Activated CD8-positive, alpha-beta T cell treated with anti-CD3 and anti-CD28 coated beads for 36 hours (primary cell): ENCODE measurements at places on chromosomes 3 and 15. TPM values are rescaled to one million over a fixed set of nuclear protein-coding genes. Genes with fewer than 3 reads are reported as not detected.

- DNase-seq: no peak
Observed at GRCh38 chr3:61841111-61841845, 279.9 kb downstream of the PTPRG start.

DNA sequence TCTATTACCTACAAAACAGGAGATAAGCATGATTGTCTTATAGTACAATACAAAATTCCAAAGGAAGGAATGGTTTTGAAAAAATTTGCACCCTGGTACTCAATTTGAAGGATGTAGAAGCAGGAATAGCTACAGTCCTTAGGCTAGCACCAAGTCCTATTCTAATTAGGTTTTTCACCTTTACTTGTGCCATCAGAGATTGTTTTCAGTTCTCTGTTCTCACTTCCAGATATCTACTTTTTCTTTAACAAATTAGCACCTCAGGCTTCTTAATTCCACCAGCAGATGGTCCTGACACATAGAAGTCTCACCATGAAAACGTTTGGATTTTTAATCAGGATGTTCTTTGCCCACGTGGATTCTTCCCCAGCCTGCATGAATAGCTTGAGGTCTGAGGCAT is 43.8 kb downstream of the IL5RA start:
- no peak for DNase-seq

NR2E3 gene
- total RNA-seq: not detected

- no peak for DNase-seq
Observed at GRCh38 chr15:89828281-89829145, 13.9 kb upstream of the ANPEP start.

HYAL1 gene
- total RNA-seq: not detected

GPR156 gene
- not detected for total RNA-seq

GRCh38 chr3:126208606-126209256 is 28.3 kb upstream of the ALDH1L1 start:
- no peak for DNase-seq

PAQR9 gene
- not detected for total RNA-seq

- no peak for DNase-seq
Observed at GRCh38 chr15:62606376-62607113, 436.0 kb upstream of the TPM1 start.

GRCh38 chr15:37086521-37086920 is 13.8 kb downstream of the MEIS2 start:
- DNase-seq: no peak

DNA sequence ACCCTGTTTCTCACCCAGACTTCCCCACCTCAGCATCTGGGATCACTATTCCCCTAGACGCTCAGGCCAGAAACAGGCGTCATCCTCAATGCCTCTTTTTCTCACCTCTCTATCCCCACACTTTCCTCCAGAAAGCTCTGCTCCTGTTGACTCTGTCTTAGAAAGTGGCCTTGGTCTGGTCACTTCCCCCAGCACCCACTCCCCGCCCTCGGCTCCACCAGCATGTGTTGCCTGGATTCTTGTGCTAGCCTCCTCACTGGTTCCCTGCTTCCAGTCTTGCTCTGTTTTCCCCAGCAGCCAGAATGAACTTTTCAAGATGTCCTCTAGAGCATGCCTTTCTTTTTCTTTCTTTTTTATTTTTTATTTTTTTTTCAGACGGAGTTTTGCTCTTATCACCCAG is 39.7 kb upstream of the ESYT3 start:
- DNase-seq: no peak

STRA6 gene
- total RNA-seq: 0.51 TPM

GRCh38 chr3:174439331-174440252 is 419.5 kb upstream of the NAALADL2 start:
- no peak for DNase-seq

- DNase-seq: no peak
Observed at GRCh38 chr3:46412786-46413298, 5.8 kb downstream of the CCRL2 start.

DNA sequence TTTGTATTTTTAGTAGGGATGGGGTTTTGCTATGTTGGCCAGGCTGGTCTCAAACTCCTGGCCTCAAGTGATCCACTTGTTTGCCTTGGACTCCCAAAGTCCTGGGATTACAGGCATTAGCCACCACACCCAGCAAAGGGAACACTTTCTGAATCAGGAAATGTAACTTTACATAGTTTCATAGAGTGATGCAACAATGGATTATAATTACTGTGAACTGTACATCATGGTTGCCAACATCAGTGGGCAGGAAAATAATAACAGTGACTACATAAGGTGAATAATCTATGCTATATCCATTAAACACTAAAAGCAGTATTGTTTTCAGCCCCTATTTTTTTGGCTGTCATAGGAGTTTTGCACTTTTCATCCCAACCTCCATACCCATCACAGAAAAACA is 5.0 kb upstream of the KPNA1 start:
- DNase-seq: no peak

GRCh38 chr3:75272691-75273090 is 391.4 kb upstream of the FRG2C start:
- no peak for DNase-seq

- no peak for DNase-seq
Observed at GRCh38 chr15:98063871-98064270, 103.4 kb downstream of the ARRDC4 start.

GRCh38 chr15:35393398-35393797 is 152.6 kb downstream of the DPH6 start:
- no peak for DNase-seq

GRCh38 chr15:29142129-29142747 is 127.4 kb downstream of the NSMCE3 start:
- DNase-seq: no peak

DNA sequence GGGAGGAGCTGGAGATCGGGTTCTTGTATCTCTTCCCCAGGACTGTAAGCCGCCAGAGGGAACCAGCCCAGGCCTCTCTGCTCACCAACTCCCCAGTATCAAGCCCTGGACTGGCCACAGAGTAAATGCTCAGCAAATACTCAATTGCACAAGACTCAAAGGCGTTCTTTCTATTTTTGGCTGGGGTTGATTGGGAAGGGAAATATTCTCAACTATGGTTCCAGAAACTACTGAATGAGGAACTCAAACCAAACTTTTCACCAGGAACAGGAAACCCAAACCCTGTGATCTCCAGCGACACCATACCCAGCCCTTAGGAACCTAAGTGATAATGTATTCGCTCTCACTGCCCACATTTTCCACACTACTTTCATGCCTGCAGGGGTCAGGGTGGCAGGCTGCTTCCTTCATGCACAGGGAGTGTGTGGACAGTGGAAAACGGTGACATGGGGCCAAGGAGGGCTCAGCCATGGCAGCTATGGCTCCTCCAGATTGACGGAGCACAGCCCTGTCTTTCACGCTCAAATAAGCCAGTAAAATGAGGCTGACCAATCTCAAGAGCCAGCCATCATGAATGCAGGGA is 124.7 kb upstream of the RAD18 start:
- DNase-seq: no peak

UNC45A gene
- 66.8 TPM for total RNA-seq

ACSBG1 gene
- 0.18 TPM for total RNA-seq

- peak; percentile 90 for DNase-seq
Observed at GRCh38 chr3:183428447-183429211, at the start of gene MCF2L2. TSS of gene MCF2L2 (minus strand) at chr3:183428619. CDS start at chr3:183427977, 642 bp downstream.

NPAP1 gene
- not detected for total RNA-seq

DNA sequence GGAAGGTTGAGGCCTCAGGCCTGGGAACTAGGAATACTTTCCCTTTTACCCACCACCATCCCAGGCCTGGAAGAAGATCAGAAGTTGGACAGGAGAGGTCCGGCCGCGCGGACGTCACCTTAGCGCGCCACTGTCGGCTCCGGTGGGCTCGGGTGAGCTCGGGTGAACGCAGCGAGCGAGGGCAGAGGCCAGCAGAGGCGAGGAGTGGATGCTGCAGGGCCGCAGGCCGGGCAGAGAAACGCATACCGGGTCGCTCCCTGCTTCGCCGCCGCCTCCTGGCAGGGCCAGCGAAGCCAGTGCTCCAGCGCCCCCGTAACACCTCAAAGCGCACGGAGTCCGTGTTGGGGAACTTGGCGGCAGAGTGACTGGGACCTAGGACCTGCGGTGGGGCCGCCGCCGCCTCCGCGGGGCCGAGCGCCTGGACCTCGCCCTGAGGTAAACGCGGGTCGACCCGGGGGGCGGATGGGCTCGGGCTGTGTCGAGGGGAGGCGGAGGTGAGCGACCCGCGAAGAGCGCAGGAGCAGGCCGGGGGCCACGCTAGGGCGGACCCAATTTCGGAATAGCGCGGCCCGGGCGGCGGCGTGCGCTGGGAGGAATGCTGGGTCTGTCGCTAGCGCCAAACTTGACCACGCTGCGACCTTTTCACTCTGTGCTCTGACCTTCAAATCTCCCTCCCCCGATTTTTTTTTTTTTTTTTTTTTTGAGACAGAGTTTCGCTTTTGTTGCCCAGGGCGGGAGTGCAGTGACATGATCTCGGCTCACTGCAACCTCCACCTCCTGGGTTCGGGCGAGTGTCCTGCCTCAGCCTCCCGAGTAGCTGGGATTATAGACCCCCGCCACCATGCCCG is 1.6 kb downstream of the CYP11A1 start:
- peak; percentile 45 for DNase-seq

DNA sequence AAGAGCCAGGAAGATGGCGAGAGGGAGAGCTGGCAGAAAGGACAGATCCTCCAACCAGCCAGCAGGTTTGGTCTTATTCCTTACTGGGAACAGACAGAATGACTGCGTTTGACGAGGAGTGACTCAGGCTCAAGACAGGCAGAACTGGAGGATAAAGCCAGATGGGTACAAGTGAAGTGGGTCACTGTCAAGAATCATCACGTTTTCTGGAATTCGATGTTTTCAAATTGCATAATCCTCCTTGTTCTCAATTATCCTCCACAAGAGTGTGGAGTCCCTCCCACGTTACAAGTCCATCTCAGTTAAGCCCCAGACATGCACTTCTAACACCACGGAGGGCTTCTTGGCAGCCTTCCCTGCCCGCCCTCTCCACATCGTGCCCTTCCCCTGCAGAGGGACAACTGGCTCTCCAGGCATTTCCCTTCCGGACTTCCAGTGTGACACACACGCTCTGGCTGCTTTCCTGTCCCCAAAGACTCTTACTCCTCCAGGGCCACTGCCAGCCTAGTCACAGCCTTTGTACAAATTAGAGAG is 183.1 kb downstream of the CHST2 start:
- DNase-seq: no peak

LINGO1 gene
- total RNA-seq: not detected

GOLGA8M gene
- total RNA-seq: 0.99 TPM

CYP8B1 gene
- not detected for total RNA-seq

SNTN gene
- not detected for total RNA-seq

- no peak for DNase-seq
Observed at GRCh38 chr3:30233913-30234646, 372.3 kb upstream of the TGFBR2 start.

ZNF620 gene
- total RNA-seq: 2.5 TPM

PLS1 gene
- total RNA-seq: 5.6 TPM

GRCh38 chr3:57382933-57383332 is 90.4 kb upstream of the ASB14 start:
- DNase-seq: no peak

DNA sequence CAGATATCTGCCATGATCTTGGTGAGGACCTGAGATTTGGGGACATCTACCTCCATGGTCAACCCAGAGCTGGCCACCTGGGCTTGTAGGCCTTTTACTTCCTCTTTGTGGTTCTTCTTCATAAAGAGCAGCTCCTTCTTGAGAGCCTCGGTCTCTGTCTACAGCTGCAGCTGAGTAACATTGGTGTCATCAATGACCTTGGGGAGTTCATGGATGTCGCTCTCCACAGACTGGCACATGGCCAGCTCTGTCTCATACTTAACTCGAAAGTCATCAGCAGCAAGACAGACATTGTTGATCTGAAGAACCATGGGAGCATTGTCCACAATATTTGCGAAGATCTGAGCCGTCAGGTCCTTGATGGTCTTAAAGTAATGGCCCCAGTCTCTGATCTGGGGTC is 15.7 kb upstream of the RASA2 start:
- no peak for DNase-seq

CPA3 gene
- not detected for total RNA-seq

DNA sequence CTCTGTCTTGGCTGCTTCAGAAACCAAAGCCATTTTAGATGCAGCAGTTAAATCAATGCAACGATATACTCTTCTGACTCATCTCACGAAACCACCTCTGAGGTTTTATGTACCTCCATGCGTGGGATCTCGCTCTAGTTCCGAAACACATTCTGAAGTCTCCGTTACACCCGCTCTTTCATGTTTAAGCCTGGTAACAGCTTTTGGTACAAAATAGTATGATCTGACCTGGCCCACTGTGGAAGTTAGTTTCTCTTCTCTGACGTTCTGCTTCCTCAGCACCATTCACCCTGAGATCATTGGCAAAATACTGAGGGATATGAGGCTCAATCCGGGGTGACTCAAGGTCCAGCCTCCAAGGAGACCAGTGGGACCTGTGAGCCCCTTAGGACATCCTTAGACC is 121.9 kb downstream of the TMEM266 start:
- peak; percentile 54 for DNase-seq

DNA sequence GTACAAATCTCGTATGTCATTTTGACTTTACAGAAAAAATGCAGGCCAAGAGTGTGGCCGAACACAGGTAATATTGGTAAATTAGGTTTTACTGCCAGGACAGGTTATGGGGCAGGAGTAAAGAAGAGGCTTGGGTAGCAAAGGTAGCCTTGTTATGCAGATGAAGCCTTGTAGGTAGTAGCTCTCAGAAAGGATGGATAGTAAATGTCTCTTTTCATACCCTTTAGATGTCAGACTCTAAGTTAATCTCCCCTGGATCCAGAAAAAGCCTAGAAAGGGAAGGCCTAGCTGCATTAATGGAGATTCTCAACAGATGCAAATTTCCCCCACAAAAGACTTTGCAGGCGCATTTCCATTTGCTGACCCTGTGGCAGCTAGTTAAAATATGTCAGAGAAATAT is 1445.1 kb upstream of the CADM2 start:
- DNase-seq: no peak

GRCh38 chr3:30578986-30579579 is 27.3 kb upstream of the TGFBR2 start:
- no peak for DNase-seq

DNA sequence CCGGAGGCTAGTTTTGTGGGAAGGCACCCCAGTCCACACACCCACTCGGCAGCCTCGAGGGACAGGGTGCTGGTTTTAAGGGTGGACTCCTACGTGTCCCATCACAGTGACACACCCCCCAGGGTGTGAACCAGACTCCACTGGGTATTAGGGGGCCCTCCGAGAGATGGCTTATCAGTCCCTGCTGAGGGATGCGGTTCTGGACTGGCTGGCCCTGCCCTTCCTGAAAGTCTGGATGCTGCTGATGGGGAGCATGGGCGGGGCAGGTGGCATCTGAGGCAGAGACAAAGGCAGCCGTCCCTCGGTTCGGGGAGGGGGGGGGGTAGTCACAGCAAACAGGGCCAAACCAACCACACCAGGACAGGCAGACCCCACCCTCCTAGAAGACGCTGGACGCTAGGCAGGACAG is 939 bp upstream of the ULK3 start:
- DNase-seq: no peak

- DNase-seq: no peak
Observed at GRCh38 chr3:147423798-147424580, 14.8 kb downstream of the ZIC1 start.

UROC1 gene
- not detected for total RNA-seq

GRCh38 chr3:175207361-175207760 is 348.2 kb downstream of the NAALADL2 start:
- no peak for DNase-seq
